Stimulated activated CD8-positive, alpha-beta memory T cell treated with anti-CD3 and anti-CD28 coated beads, Interleukin-7, amount 100 ng/mL, for 1 hour (primary cell): ENCODE measurements at places on chromosomes 3 and 15.

DNA sequence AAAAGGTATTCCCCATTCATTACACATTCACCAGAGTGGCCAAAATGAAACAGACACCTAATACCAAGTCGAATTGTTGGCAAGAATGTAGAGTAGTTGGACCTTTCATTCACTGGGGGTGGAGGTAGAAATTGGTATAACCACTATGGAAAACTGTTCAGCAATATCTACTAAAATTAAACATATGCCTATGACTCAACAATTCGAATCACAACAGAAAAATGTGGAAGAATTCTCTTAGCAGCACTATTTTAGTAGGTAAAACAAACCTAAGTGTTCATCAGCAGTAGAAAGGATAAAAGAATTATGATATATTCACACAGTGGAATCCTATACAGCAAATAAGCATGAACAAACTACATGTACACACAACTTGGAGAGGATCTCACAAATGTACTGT is 30.6 kb downstream of the POLG start:
- DNase-seq: no peak

- DNase-seq: no peak
Measured at GRCh38 chr3:138938056-138938876, 8.7 kb downstream of the FOXL2 start.

GRCh38 chr15:64783796-64784195 is 8.4 kb upstream of the RBPMS2 start:
- DNase-seq: no peak

GRCh38 chr3:27657871-27658270 is 64.3 kb downstream of the EOMES start:
- no peak for DNase-seq

GRCh38 chr3:157786618-157787017 is 283.4 kb upstream of the VEPH1 start:
- no peak for DNase-seq

DNA sequence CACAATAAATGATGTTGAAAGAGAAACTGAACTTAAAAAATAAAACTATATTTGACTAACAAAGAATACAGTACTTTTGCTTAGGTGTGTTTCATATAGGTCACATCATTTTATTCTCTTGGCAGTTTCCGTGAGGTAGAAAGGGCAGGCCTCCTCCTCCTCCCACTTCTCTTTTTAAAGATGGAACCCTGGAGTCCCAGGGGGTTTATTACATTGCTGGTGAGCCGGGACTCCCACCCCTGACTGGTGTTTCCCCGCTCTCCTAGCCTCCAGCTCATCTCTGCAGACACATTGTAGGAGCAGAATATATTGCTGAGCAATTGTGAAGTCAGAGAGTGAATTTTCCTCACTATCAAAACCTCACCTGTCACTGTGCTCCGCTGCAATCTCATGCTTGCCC is 30.0 kb downstream of the ZDHHC23 start:
- no peak for DNase-seq

DNA sequence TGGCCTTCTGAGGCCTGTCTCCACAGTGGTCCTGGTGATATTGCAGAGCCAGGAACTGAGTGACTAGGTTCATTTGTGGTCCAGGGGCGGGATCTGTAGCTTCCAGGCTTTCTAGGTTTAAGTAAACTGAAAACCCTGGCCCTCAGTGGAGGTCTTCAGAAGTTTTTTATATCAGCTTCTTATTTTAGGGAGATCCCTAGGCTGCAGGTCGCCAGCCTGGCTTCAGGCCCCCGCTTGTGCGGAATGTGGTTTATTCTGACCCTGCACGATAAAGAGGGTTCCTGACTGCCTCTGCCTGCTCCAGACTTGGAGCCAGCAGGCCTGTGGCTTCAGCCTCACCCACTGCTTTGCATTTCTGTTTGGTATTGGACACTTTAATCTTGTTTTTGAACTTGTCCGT is 133.9 kb upstream of the PLXNA1 start:
- no peak for DNase-seq

GRCh38 chr3:68751888-68752287 is 180.5 kb downstream of the TAFA4 start:
- DNase-seq: no peak

DNA sequence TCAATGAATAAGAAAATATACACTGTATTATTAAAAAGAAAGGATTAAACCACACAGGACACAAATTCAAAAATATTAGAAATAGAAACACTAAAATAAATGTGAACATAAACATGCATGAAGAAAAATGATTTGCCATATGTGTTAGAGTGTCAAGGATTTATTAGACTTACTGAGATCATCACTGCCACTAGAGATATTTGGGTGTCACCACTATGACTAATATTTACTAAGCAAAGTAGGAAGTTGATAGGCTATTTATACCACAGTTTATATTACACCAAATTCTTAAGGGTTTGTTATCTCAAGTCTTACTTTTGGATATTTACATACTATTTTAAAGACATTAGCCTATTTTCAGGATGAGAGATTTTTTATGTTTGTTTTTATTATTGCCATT is 575.0 kb upstream of the SGO1 start:
- DNase-seq: no peak

DNA sequence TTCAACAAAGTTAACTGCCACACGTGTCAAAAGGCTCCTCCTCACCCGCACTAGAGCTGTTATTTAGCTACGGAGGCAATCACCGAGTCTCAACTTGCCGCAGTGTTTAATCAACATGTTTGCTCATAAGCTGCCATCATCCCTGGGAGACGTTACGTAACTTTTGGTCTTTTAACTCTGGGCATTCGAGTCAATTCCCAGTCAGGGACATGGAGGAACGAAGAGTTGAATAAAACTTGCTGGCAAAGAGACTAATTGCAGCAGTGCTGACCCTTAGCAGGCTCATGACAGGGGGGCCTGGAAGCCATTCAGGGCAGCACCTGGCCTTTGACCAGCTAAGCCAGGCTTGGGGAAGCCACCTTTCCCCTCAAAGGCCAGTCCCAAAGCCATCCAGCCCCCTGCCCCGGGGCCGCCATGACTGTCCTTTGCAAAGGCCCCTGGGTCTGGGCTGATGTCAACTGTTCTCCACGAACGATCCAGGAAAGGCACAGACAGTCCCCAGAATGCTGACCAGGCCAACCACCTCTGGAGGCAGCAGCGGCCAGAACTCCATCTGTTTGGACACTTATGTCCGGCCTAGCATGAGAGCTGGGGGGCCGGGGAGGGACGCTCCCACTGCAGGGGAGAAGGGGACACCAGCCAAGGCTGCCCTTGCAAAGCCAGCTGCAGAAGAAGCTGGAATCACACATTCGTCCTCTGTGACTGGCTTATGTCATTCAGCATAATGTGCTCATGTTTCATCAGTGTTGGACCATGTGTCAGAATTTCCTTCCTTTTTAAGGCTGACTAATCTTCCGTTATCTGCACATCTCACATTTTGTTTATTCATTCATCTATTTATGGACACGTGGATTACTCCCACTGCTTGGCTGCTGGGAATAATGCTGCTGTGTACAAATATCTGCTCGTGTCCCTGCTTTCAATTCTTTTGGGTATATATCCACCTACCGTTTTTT is 43.7 kb downstream of the PCSK6 start:
- DNase-seq: no peak

GRCh38 chr3:136929977-136930670 is 27.7 kb upstream of the IL20RB start:
- no peak for DNase-seq

GRCh38 chr3:39346785-39347585 is 17.5 kb downstream of the CCR8 start:
- DNase-seq: no peak
